SK-N-SH treated with all-trans-retinoic acid at 6 μM for 48 hours (cell line): ENCODE measurements at places on chromosomes 3 and 15.
A peak's percentile ranks its signal among the peaks of the same experiment; 100 is the strongest.

DNA sequence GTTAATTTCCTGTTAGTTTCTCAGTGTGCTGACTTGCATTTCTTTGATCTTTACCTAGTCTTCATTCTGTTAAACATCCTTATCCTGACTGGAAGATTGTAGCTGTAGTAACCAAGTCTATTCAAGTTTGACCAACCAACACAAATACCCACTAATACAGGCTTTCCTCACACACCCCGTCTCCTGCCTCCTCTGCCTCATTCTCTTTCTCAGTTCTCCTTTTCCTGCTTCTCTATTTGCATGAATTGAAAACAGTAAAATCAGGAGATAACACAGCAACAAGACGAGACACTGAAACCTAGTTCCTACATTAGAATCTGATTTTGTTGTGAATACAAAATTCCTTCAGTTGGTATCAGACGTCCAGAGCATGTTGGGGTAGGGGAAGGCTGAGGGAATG lies 116.9 kb upstream of the ARPP21 start:
- no peak for ATAC-seq

DNA sequence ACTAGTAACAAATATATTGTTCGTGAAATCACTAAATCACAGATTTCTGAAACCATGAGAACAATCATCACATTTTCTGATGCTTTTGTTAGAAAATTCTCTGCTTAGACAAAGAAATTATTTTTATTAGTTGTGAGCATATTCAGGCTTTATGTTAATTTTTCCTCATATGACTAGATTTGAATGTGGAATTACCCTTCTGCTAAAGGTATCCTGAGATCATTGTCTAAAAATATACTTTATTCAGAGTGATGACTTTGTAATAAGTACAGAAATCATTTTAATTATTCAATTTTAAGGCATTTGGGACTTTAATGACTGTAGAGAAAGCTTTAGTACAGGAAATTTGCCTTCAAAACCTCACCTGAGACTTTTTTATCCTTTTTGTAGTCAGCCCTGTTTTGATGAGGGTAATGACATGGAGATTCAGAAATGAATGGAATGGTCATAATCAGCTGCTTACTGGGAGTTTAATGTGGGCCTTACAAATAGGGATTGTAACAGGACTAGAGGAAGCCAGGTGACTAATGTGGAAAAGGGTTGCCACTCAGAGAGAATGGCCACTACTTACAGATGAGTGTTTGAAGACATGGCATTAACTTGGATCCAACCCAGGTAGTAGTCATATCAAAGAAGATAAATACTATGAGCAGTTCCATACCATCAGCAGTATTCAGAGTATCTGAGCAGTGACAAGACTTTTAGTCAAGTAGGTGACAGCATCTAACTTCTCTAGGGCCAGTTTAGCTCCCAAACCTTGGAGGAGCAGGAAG lies 148.3 kb downstream of the MBNL1 start:
- peak; percentile 30 for ATAC-seq

DNA sequence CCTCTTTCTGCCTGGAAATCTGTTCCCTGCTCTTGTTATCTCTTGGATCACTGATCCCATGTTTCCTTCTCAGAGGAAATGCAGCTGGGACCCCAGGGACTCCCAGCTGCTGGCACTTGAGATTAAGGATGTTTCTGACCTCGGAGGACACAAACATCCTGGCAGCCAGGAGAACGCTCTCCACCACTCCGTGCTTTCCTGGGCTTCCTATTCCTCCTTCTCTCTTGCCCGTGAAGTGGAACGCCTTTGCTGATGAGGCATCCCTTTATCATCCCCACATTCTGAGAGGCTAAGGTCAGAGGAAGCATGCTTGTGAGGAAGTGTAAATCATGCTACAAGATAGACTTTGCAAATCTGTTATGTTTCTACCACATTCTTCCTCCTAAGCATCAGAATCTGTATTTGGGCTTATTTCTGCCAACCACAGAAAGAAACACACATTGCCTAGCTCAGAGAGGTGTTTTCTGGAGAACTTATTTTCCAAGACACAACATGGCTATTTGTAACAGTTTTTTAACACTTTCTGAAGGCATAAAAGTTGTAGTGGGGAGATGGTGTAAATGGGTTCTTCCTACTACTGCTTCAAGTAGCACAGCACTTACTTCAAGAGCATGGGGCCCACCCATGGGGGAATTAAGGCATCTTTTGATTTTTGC lies 25.6 kb upstream of the LDHAL6B start:
- ATAC-seq = peak; percentile 42; the same call in 2 of the 3 replicates

DNA sequence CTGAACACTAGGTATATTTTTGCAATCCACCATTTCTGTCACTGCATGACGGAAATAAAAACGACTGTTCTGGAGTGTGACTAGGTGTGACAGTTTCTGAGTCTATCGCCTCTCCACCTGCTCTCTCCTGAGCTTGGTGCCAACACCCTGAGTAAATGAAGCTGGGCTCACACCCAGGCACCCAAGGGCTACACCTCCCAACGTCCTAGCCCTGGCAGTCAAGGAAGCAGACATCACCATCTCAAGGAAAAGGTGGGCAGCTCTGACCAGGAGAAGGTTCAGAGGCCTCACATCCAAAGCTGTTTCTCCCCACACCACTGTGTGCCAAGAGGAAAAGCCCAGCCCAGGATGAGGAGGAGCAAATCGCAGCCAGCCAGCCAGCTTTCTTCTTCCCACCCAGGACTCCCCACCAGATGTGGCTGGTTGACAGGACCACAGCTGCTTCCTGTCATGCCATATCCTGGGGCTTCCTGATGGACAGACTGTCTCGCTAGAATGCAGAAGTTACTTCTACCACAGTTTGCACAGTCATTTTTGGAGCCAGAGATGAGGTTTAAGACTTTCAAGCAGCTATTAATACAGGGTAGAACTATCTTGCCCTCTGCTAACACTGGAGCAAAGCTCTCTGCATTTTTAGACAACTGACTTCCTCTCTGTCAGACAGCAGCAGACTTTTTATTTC lies 3.3 kb downstream of the SCAMP2 start:
- ATAC-seq = no peak

DNA sequence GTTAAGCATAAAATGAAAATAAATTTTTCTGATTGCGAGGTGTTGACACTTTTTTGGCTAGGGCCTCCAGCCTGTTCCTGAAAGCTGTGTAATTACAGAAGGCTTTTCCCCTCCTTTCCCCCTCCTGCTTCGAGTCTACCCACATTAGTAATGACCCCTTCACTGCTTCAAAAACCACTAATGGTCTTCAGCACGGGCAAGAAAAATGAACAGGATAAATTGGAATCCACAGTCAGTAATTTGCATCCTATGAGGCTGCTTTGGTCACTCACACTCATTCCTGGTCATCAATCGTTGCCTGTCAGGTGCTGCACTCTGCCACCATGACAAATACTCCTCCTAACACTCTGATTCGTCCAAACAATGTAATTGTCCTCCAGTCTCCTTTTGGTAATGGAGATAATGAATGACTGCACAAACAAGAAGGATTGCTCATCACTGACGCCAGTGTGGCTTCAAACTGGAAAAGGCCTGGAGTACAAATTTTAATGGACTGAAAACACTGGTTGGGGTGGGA lies 148.6 kb downstream of the MEIS2 start:
- ATAC-seq = peak; percentile 82

DNA sequence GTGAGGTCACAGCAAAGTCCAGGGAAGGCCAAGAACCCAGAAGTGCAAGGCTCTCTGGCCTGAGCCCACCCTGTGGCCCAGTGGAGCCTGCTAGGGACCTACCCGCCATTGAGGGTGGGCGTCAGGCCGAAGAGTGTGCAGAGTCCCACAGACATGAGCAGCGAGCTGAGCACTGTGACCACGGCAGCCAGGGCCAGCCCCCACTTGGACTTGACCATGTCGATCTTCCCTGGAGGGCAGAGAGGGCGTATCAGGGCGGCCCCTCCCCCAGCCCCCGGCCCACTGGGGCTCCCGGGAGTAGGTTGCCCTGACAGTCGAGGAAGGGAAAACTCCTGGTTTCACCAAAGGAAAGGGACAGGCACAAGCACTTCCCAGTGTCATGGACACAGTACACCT lies 44.6 kb downstream of the PTPN23 start:
- ATAC-seq = no peak

DNA sequence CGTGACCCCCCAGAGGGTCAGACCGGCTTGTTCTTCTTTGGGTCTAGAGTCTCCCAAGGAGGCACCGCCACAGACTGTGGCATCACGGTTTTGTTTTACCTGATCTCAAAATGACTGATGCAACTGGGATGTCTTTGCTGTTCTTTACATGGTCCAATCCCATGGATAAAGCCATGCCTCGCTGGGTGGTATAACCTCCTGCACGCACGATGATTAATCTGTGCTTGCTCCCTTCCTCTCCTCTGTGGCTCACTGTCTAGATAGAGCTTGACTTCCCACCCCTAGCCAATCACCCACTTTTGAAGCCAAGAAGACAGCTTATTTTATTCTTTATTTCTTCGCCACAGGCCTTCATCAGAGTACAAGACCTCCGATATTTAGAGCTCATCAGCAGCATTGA lies 36.6 kb upstream of the RHO start:
- no peak for ATAC-seq

GRCh38 chr3:37279236-37279635 lies 104.9 kb upstream of the LRRFIP2 start:
- ATAC-seq = no peak; the same call in 2 of the 3 replicates

GRCh38 chr3:155815030-155815545 lies 9.0 kb upstream of the C3orf33 start:
- no peak for ATAC-seq

DNA sequence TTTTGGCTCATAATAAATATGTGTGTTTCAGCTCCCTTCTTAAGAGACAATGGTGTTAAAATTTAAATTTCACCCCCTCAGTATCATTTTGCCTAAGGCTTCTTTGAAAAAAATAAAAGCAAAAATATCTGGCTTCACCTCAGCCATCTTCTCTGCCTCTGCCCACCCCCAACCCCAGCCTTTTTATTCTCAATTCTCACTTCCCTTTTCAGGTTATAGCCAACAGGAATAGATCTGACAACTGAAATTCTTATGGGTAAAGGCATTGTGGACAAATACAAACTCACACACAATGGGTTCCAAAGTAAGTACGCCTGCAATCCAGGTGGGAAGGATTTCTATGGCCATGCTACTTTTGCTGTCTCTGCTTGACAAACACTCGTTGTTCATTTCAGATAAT lies 399.0 kb upstream of the ARRDC4 start:
- ATAC-seq = no peak

GRCh38 chr15:36428102-36428845 lies 151.2 kb upstream of the CDIN1 start:
- peak; percentile 94 for ATAC-seq

DNA sequence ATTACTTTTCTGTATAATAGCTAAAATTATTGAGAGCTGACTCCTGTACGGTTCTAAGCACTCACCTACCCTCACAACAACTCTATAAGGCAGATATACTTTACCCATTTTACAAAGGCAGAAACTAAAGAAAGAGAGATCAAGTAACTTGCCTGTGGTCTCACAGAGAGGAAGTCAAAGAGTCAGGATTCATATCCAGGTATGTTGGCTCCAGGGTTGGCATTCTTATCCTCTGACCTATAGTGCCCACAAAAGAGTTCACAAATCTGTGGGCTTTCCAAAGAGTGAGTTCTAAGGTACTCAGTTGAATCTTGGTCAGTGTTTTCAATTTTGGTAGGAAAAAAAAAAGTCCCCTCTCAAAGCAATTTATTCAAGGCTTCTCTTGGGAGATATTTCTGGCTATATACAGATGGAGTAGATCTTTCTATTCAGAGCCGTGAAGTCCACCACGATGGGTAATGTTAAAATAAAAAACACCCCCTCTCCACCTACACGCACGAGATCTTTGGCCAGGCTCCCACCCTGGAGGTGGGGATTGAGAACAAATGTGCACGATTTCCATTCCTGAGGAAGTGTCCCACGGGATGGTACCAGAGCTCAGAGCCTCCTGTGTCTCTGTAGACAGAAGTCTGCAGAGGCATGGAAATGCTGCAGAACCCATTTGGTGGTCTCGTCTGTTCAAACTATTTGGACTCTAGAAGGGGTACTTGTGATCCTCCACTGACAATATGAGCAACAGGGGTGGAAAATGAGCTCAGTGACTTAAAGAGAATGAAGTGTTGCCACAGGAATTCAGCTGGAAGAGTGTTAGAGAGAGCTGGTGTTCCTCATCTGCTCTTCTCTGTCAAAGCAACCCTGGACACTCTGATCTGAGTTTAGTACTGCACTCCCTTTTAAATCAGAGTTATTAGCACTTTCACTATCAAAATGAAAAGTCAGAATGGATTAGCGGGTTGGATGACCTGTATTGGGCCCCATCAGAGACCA lies 212.1 kb upstream of the EIF1B start:
- peak; percentile 64 for ATAC-seq

DNA sequence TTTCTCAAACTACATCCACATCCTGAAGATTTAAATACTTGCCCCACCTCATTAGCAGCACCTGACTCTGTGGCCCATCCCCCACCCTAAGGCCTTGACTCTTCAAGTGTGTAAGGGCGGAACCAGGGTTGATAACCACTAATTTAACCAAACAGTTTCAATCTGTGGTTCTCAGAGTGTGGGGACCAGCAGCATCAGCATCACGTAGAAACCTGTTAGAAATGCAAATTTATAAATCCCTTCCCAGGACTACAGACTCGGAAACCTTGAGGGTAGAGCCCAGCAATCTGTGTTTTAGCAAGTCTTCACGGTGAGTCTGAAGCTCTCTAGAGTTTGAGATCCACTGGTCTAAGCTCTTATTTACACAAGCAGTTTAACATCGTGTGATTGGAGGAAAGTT lies 12.4 kb downstream of the GNB4 start:
- ATAC-seq = no peak

DNA sequence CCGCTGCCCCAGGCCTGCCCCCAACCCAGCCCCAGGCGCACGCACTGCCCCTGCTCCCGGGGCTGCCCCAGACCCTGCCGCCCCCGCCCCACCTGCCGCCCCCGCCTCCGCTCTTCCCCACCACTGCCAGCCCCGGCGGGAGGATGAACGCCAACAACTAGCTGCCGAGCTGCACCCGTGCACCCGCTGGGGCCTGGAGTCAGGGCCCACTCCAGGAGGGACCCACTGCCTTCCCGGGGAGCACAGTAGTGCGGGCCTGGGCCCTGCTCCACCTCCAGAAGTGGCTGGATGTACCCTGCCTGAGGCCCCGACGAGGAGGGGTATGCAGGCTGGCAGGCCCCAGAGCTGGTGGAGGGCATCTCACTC lies 10.9 kb downstream of the ZBTB47 start:
- ATAC-seq = no peak

DNA sequence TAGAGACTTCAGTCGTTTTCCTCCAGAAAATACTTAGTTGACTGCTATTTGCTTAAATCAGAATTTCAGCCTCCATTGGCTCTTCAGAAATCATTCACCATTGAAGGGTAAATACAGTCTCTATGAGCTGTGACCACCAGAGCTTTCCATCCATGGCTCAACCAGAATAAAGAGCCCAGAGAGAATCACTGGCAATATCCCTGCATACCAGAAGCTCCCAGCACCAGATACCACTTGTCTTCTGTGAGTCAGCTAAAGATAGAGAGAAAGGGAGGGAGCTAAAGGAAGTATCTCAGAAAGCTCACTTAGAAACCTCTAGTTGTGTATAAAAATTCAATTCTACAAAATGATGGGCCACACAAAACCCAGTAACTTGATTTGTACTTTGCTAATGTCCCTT lies 115.2 kb upstream of the TMCO5A start:
- ATAC-seq = peak; percentile 83

DNA sequence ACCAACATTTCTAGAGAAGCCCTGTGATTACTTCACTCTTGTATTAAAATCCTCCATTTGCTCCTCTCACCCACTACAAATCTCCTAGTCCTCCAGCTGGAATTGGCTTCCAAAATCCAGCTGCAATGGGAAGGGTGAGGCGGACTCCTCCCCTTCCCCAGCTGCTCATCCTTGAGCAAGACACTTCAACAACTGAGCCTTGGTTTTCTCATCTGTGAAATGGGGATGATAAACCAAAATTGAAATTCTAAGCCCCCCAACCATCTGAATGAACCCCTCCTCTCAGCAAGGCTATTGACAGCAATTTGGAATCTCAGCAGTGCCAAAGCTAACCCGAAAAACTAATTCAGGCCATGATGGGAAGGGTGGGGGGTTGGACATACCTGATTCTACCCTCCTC lies 9.4 kb downstream of the FAM174B start:
- no peak for ATAC-seq
